ENCODE measurements at places on chromosomes 5 and 9.

GRCh38 chr5:169116961-169117461 lies 183.9 kb downstream of the SLIT3 start:
- no peak for DNase-seq

DNA sequence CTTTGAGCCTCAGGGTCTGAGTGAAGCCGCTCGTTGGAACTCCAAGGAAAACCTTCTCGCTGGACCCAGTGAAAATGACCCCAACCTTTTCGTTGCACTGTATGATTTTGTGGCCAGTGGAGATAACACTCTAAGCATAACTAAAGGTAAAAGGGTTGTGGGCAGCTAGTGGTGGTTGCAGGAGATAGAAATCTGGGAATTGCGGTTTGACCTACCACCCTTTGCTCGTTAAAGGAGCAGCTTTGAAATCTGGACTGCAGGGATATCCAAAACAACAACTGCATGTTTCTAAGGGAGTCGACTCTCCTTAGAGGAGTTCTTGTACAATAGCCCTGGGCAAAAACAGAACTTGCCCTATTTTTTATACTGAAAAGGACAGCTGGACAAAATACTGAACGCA lies 19.0 kb downstream of the ABL1 start:
- DNase-seq = no peak

GRCh38 chr5:14998491-14998890 lies 126.9 kb upstream of the ANKH start:
- no peak for DNase-seq

- no peak for DNase-seq
Observed at GRCh38 chr9:129569502-129570449, 51.1 kb downstream of the C9orf50 start.

GRCh38 chr5:68347536-68347935 lies 132.0 kb downstream of the PIK3R1 start:
- DNase-seq = no peak

- peak; percentile 90 for DNase-seq
Observed at GRCh38 chr9:109449036-109449798, 48.9 kb downstream of the PTPN3 start.

DNA sequence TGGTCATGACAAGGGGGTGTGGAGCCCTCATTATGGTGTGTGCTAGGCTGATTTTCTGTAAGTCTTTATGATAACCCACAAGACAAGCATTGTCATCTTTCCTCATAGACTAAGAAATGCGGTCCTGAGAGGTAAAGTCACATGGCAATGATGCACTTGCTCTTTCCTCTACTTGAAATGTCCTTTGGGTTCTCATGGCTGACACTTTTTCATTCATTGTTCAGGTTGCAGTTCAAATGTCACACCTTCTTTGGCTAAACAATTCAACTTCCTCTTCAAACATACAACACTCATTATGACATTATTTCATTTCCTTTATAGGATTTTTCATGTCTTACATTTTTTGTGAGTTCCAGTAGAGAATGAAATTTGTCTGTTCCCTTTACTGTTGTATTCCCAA lies 323.6 kb upstream of the PRR16 start:
- DNase-seq = no peak

DNA sequence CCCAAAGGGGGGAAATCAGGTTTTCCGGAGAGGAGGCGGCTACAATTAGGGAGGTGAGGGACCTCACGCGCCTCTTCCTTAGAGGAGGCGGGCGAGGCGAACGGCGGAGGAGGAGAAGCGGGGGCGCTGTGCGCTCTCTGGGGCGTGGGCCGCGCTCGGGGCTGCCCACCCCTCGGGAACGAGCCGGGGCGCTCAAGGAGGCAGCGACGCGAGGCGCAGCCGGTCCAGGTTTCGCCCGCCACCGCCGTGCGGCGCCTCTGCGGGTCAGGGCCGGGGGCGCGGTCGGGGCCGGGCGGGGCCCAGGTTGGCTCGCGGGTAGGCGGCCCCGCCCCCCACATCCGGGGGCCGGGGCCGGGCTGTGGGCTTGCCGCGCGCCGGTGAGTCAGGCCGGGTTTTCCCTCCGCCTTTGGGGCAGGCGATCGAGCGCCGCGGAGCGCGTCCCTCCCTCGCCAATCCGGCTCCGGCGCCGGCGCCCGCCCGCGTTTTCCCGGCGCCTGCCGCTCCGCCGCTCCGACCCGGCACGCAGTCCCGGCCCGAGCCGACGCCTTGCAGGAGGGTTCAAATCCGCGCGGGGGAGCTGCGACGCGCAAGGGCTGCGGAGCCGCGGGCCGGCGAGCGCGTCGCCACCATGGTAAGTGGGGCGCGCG lies at the start of gene N4BP3:
N4BP3 (plus strand) TSS at position 392 of the 647 bp plus-strand sequence. CDS start 6,052 bp downstream, outside the sequence.
- peak; percentile 82 for DNase-seq

DNA sequence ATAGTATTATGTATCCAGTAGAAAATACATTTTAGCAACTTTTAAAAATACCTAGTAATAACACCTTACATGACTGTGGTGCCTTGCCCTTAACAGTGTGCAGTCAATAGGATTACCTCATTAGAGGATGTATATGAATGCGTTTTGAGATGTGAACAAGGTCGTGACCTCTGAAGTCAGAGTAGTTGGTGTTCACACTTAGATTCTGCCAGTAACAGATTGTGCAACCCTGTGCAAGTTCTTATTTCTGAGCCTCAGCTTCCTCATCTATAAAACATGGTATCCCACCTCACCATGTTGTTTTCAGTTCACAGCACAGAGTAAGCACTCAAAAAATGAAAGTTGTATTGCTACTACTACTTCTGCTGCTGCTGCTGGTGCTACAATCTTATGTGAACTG lies 347.3 kb downstream of the KDM4C start:
- DNase-seq = no peak
